ENCODE measurements at places on chromosomes 16 and 17. TPM values are rescaled to one million over a fixed set of nuclear protein-coding genes. Genes with fewer than 3 reads are reported as not detected.

Gene GALK1
- 27.9 TPM for total RNA-seq

Gene SLC16A5
- total RNA-seq = 12.3 TPM

Gene HOXB7
- 3.3 TPM for total RNA-seq

Gene ENPP7
- total RNA-seq = not detected

Gene LONP2
- total RNA-seq = 63.0 TPM

Gene CCL14
- total RNA-seq = not detected

Gene ABCA8
- 80.8 TPM for total RNA-seq

Gene AGRP
- total RNA-seq = not detected

Gene SCARF1
- total RNA-seq = 0.59 TPM

Gene PEX12
- total RNA-seq = 3.7 TPM

Gene LMF1
- 25.3 TPM for total RNA-seq

Gene RPH3AL
- 2.7 TPM for total RNA-seq

Gene PRR11
- 2.1 TPM for total RNA-seq

Gene C17orf107
- total RNA-seq = 7.8 TPM

Gene FAM20A
- 0.14 TPM for total RNA-seq

Gene PIK3R6
- total RNA-seq = not detected

Gene SULT1A1
- total RNA-seq = 1.2 TPM

Gene KRTAP1-1
- not detected for total RNA-seq

Gene CYB561
- 27.9 TPM for total RNA-seq

Gene PLEKHH3
- total RNA-seq = 8.9 TPM

Gene CAVIN1
- 374 TPM for total RNA-seq

Gene FNDC8
- not detected for total RNA-seq
